ENCODE measurements at places on chromosomes 2 and 18.

- no peak for DNase-seq
Observed at GRCh38 chr2:139031722-139032121, 251.5 kb upstream of the NXPH2 start.

GRCh38 chr18:79030680-79031079 is 38.5 kb upstream of the ATP9B start:
- no peak for DNase-seq

- DNase-seq: no peak
Observed at GRCh38 chr18:78199002-78199401, 780.6 kb upstream of the SALL3 start.

DNA sequence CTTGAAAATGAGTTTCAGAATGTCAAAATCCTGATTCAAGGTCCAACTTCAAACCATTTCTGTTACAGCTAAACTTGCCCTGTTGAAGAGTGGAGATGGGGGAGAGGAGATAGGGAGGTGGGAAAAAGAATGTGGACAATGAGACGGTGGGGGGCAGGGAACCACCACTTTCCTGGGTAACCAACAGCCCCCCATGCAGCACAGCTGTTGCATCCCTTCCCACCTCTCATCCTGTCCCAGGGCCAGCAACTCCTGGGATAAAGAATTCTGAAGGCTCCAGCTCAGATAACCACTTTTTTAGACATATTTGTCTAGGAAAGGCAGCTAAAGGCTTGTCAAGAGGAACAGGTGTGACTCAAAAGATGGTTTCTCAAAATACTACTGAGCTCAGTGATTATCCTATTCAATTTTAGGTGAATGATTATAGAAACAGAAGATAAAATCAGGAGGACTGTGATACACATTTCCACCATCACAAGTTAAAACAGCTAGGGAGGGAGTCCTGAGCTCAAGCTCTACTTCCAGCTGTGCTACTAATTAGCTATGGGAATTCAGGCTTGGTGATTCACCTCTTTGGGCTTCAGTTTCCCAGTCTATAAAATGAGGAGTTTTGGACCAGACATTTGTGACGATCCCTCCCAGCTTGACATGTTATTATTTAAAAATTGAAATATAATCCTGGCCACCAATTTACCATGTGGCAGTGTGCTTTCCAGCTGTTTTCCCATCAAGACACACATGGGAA is 36.3 kb downstream of the HDHD2 start:
- no peak for DNase-seq

- no peak for DNase-seq
Observed at GRCh38 chr2:96860065-96861029, 2.5 kb upstream of the ANKRD39 start.

GRCh38 chr2:134900151-134900550 is 18.5 kb upstream of the CCNT2 start:
- no peak for DNase-seq

DNA sequence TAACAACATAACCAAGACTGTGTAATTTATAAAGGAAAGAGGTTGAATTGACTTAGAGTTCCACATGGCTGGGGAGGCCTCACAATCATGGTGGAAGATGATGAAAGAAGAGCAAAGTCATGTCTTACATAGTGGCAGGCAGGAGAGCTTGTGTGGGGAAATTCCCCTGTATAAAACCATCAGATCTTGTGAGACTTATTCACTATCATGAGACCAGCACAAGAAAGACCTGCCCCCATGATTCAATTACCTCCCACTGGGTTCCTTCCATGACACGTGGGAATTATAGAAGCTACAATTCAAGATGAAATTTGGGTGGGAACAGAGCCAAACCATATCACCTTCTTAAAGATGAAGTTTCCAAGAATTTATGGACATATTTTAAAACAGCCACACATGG is 2.5 kb upstream of the IL36RN start:
- DNase-seq: no peak

DNA sequence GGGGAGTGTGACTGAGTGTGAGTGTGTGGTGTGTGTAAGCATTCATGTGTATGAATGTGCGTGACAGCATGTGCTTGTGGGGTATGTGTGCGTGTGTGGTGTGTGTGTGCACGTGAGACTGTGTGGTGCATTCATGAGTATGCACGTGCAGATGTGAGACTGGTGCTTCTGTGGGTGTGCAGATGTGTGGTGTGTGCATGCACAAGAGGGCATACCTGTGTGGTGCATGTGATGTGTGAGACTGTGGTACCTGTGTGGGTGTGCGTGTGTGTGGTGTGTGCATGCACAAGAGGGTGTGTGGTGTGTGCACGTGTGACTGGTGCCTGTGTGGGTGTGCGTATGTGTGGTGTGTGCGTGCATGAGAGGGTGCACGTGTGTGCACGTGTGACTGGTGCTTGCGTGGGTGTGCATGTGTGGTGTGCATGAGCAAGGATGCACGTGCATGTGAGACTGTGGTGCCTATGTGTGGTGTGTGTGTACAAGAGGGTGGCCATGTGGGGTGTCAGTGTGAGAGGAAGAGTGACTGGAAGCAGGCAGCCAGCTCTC is 213.3 kb downstream of the TWIST2 start:
- no peak for DNase-seq

- DNase-seq: no peak
Observed at GRCh38 chr18:11071300-11071699, 78.1 kb downstream of the PIEZO2 start.

DNA sequence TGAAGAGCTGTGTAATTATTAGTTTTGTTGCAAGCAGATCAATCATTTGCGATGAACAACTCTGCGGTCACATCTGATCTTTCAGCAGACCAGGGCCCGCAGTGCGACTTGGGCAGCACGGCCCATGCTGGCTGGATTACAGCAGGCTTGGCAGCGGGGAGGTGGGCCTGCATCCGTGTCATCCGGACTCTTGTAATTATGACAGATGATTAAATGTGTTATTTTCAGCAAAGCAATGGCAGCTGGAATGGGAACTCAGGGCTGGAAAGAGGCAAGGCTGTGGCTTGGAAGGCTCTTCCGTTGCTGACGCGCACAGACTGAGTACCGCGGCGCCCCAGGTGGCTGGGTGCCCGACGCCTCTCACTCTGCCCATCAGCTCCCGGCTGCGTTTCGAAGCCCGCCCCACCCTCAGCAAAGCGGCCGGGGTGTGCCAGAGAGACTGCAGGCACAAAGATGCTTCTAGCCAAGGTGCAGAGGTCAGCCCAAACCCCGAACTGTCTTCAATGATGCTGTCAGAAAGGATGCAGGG is 397.4 kb upstream of the SALL3 start:
- no peak for DNase-seq

All from stimulated activated CD4-positive, alpha-beta T cell treated with anti-CD3 and anti-CD28 coated beads, Interleukin-1b, Interleukin-23, amount 100 ng/mL, for 24 hours (primary cell).